NCI-H187 (cell line): ENCODE measurements at places on chromosomes 12 and 14.

DNA sequence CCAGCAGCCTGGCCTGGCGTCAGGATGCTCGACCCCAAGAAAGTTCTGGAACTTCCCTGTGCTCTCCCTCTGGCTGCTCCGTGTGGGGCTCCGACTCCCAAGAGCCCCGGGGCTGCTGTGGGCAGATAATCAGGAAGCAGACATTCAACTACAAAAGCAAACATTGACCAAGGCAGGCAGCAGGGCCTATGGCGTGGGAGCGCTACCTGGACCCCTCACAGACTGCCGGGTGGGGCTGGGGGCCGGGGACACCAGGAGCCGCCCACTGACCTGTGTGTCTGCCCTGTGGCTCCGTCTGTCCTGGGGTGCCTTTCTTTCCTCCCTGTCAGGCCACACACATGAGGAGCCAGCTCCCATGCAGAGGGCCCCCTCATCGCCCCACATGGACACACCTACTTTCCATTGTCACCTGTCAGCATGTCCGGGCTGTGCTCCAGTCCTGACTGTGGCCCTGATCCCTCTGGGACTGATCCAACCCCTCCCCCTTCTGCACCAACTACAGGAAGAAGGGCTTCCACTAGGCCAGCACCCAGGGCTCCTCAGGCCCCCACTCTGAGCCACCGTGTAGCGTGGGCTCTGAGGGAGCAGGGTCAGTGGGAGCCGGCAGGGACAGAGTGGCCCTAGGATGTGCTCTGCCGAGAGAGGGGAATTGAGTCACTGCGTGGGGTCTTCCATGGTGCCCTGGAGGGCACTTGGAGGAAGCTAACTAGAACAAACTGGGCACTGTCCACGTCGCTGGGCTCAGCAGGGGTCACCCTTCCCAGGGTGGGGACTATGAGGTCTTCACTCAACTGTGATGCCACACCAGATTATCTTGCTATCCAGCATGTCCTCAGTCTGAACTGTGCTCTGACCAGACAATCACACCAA is 215.4 kb upstream of the C14orf180 start:
- DNase-seq: no peak

- DNase-seq: no peak
Observed at GRCh38 chr14:79293482-79294177, 917.7 kb downstream of the DIO2 start.

DNA sequence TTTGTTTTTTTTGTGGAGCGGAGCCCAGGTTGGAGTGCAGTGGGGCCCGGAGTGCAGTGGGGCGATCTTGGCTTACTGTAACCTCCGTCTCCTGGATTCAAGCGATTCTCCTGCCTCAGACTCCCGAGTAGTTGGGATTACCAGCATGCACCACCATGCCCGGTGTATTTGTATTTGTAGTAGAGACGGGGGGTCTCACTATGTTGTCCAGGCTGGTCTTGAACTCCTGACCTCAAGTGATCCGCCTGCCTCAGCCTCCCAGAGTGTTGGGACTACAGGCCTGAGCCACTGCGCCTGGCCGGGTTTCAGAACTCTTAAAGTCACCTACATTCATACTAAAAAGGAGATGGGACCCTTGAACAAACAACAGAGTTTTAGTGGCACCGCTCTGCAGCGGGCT is 52.7 kb downstream of the KRT80 start:
- no peak for DNase-seq

DNA sequence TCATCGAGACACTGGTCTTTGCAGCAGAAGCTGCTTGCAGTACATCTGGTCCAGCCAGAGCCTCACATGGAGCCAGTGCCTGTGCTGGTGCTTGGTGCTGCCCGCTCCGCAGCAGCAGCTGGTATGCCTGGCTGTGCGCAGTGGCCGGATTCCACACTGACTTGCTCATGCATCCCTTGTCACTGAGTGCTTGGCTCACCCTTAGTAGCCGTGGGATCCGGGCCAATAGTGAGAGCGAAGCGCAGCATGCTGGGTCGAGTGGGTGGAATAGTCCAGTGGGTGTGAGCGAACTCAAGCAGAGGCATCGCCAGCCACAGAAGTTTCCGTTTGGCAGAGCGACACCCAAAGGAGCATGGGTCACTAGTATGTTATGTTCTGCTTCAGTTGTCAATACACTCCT is 10.1 kb upstream of the FBXO33 start:
- DNase-seq: no peak

GRCh38 chr12:91113621-91114020 is 2.3 kb upstream of the LUM start:
- DNase-seq: no peak

- no peak for DNase-seq
Observed at GRCh38 chr14:91332986-91333649, 84.5 kb downstream of the CCDC88C start.

DNA sequence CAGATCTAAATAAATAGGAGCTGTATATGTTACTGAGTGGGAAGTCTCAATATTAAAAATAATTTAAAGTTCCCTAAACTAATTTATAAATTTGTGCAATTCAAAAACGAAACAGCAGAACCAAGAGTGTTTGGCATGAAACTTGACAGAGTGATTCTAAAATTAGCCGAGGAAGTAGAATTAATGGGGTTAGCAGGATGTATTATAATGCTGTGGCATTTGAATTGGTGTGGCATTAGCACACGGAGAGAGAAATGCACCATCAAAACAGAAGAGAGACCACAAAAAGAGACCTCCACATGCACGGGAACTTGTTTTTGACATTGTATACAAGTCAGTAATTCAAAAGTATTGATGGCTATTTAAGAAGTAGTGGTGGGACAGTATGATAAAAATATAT is 366.0 kb upstream of the RGS6 start:
- DNase-seq: no peak

- DNase-seq: no peak
Observed at GRCh38 chr12:92860521-92860920, 68.6 kb downstream of the EEA1 start.

GRCh38 chr12:50276912-50277671 is 6.2 kb downstream of the LIMA1 start:
- no peak for DNase-seq

- DNase-seq: no peak
Observed at GRCh38 chr12:32305163-32305562, 94.2 kb upstream of the FGD4 start.

- no peak for DNase-seq
Observed at GRCh38 chr14:51609955-51610283, 41.8 kb upstream of the FRMD6 start.

GRCh38 chr12:10101042-10101579 is 2.3 kb upstream of the CLEC1A start:
- DNase-seq: no peak

DNA sequence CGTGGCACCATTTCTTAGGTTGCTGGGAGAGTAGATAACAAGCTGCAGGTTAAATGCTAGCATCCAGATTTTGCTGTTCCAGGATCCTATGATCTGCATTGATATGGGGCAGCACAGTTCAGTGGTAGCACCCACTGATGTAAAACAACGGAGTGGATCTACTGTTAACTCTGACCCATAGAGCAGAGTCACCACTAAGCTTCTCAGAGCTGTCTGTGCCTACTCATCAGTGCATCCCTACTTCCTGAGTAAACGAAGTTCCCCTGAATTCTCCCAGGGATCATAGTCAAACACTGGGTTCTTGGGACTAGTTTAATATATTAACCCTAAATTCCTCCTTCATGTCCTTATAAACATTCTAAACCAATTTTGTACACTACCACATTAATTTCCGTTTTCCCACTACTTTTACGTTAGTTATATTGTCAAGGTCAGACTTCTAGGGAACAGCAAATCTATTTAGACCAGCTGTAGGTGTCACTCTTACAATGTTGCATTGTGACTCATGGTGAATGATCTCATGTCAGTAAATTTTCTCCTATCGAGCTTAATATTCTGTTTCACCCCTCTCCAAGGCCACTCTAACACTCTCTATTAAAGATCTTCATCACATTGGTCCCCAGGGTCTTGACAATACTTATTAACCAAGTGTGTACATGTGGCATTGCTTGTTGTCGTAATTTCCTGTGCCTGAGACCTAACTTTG is 10.3 kb downstream of the RERGL start:
- DNase-seq: no peak

DNA sequence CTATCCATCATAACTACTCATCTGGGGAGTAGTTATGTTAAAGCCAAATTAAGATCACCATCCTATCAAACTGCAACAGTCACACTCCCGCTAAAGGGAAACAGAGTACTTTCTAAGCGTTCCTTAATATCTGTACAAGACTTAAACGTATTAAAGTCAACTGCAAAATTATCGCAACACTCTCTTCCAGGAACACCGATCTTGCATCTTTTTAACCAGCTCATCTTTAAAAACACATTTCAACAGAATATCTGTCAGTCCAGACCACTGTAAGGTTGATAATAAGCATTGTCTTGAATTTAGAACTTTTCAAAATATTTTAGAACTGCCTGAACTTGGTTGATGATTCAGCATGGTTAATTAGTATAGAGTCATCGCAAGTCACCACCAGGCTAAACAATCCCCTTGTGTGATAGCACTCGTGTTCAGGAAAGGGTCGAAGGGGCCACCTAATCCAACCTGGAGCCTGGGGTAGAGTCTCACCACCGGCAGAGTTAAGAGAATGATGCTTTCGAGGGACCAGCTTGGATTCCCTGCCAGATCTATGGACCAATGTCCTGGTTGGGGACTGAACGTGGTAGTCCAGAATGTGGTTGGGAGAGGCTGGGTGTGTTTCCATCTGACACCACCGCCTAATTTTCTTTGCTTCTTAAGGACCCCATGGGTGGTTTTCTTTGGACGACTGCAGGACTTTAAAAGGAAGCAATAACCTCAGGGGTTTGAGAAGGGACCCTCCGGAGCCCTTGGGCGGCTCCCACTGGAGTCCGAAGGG is 890 bp downstream of the SPTLC2 start:
- DNase-seq: no peak

DNA sequence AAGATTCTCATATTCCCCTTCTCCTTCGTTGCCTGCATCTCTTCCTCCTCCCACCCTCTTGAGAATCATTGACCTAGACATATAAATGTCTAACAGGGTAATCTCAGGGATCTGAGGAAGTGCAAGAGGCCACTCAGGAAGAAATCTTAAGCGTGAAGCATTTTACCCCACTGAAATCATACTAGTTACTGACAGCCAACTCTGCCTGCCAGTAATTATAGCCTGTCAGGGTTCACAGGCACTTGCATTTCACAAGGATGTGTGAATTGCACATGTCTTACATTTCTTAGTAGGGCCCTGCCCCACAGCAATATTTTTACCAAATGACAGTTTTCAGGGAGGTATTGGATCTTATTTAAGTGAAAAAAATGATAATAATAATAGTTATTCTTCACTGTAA is 127.2 kb downstream of the SLC15A5 start:
- no peak for DNase-seq

GRCh38 chr14:32021341-32021740 is 55.8 kb upstream of the ARHGAP5 start:
- no peak for DNase-seq

GRCh38 chr14:104224506-104225277 is 86.3 kb downstream of the KIF26A start:
- DNase-seq: no peak

DNA sequence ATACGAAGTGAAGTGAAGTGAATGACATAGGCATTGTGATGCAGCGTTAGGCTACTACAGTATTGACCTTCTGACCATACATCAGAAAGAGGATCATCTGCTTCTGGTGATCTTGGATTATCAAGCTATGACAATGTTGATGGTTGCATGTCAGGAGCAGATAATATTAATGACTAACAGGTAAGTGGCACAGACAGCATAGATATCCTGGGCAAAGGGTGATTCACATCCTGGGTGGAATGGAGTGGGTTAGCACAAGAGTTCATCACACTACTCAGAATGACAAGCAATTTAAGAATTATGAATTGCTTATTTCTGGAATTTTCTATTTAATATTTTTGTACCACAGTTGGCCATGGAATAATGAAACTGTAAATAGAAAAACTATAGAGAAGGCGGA is 397.9 kb upstream of the ATP2B1 start:
- no peak for DNase-seq

DNA sequence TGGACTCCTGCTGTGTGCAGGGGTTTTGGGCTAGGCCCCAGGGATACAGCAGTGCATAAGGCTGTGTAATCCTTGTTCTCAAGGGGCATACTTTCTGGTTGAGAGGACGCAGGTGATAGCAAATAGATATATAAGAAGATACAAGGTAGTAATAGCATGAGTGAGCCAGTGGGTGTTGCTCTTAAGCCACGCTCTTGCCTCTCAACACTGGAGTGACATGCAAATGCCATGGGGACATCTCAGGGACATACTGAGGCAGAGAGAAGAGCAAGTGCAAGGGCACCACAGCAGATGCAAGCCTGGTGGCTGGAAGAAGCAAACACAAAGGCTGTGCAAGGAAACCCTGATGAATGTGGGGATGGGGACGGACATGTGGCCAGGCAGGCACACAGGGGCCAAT is 223.3 kb downstream of the CHST11 start:
- no peak for DNase-seq

- DNase-seq: no peak
Observed at GRCh38 chr12:31651893-31652521, 7.5 kb upstream of the ETFBKMT start.

DNA sequence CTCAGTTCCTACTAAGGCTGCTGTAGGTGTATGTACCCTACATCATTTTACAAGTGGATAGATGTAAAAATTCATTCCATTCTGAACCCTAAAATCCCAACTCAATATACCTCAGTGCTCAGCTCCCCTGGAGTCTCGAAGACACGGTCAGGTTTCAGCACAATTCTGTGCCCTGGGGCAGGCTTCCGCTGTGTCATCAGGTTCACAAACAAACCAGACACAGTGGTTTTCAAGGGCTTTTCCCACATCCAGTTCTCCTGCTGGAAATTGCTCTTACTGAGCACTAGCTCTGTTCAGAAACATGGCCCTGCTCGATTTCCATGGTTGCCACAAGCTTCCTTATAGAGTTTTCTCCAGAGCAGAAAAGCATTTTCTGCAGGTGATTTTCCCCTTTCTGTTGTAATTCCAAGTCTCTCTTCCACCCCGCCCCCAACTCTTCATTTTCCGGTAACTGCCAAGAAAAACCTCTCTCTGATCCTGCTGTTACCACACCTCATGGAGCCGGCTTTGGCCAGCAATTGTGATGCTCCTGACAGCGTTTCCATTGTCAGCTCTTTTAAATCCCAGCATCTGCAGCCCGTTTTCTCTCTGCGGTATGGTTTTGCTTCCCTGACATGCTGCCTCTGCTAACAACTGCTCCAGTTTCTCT is 483.0 kb upstream of the CCDC196 start:
- DNase-seq: no peak

DNA sequence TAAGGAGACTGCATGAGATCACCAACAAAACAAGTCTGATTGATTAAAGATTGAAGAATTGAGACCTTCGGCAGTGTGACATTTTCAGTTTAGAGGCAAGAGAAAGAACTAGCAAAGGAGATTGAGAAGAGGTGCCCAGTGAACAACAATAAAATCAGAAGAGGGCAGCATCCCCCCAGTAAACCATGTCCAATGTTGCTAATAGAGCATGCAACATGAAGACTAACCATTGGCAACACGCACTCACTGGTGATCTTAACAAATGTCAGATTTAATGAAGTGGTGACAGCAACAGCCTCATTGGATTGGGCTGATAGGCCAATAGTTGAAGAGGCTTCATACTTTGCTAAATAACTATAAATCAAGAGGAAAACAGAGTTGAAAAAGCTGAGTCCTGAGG is 20.7 kb upstream of the TAS2R14 start:
- no peak for DNase-seq

- DNase-seq: no peak
Observed at GRCh38 chr12:15014708-15015107, 41.9 kb downstream of the PDE6H start.

GRCh38 chr12:124451016-124451415 is 116.4 kb downstream of the NCOR2 start:
- DNase-seq: no peak

GRCh38 chr12:112665958-112666357 is 125.6 kb upstream of the RPH3A start:
- DNase-seq: no peak

GRCh38 chr12:52870361-52871290 is 21.8 kb upstream of the KRT78 start:
- DNase-seq: peak; percentile 33
